ENCODE measurements at places on chromosomes 1 and 21.

DNA sequence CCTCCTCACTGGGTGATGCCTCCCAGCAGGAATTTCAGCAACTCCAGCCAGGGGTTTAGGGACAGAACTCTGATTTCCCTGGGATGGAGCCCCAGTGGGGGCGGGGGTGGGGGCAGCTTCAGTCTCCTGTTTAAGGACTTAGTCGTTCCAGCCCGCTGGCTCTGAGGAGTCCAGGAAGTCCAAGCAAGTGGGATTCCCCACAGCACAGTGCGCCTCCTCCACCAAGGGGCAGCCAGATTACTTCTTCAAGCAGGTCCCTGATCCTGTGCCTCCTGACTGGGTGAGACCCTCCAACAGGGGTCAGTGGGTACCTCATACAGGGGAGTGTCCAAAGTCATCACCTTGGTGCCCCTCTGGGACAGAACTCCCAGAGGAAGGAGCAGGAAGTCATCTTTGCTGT lies 1438.4 kb upstream of the B3GALT2 start:
- DNase-seq: no peak

DNA sequence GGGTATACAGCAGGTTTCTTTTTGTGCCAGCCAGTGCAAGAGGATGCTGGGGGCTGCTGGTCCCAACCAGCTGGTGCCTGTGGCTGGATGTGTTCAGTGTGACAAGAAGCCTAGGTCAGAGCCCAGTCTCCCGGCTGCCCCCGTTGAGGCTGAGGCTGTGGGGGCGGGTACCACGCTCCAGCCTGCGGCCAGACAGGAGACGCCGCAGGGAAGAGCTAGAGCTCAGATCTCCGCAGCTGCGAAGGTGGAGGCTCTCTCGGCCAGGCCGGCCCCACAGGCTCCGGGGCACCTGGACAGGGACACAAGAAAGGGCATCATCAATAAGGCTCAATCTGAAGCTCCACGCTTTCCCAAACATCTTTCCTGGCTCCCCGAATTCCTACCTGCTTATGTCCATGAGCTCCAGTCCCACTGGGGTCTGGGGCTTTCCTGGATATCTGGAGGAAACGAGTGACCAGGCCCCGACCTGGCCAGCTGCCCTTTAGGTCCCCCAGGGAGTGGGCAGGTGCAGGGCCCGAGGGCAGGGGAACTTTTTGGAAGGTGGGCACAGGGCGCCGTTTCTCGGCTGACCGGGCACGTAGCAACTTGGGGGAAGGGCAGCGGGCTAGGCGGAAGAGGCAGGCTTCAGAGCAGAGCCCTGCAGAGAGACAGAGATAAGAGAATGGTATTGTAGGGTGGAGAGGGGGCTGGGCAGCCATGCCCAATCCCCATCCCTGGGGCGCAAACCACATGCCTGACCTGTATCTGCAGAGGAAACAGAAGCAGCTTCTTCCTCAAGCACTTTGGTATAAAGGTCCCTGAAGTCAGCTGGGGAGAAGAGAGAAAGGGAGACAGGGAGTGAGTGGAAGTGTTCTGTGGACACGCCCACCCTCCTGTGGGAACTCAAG lies 7.4 kb downstream of the ENTREP3 start:
- DNase-seq: no peak

DNA sequence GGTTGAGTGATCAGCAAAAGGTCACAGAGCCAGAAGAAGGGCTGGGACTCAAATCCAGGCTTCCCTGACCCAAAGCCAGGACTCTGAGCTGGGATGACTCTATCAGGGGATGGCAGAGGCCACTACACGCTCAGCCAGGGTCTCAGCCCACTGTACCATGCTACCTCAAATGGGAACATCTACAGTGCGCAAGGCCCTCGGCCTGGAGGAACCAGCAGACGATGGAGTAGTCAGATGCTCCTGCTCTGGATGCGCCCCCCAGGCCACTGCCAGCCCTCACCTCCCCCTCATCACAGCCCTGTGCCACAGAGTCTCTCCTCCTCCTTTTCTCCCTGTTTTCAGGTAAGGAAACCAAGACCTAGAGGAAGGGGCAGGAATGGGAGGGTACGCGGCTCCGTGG lies 39.0 kb downstream of the GLIS1 start:
- no peak for DNase-seq

- no peak for DNase-seq
Measured at GRCh38 chr1:19351873-19352272, 39.7 kb downstream of the SLC66A1 start.

- no peak for DNase-seq
Measured at GRCh38 chr1:224170748-224171478, 12.1 kb upstream of the DEGS1 start.

GRCh38 chr1:179923029-179923428 lies 31.6 kb upstream of the CEP350 start:
- no peak for DNase-seq

- no peak for DNase-seq
Measured at GRCh38 chr1:63833363-63834119, 59.7 kb downstream of the ROR1 start.

DNA sequence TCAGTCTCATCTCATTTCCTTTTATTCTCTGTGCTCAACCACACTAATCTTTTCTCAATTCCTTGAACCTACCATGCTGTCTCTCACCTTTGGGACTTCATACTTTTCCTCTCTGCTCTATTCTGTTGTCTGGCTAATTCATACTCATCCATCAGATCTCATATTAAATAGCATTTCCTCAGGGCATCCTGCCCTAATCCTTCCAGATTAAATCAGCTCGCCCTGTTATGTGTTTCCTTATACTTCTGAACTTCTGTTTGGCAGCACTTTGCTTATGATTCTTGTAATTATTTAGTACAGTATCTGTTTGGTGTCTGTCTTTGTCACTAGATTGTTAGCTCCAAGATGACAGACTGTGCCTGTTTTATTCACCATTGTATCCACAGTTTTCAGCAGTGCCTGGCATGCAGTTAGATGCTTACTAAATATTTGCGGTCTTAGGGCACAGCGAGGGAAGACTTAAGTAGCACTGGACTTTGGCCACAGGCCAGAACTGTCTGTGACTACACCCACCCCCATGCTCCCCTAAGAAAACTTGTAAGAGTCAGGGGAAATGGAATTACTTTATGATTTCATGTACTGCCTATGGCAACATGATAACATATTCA lies 9.9 kb upstream of the CAP1 start:
- no peak for DNase-seq

DNA sequence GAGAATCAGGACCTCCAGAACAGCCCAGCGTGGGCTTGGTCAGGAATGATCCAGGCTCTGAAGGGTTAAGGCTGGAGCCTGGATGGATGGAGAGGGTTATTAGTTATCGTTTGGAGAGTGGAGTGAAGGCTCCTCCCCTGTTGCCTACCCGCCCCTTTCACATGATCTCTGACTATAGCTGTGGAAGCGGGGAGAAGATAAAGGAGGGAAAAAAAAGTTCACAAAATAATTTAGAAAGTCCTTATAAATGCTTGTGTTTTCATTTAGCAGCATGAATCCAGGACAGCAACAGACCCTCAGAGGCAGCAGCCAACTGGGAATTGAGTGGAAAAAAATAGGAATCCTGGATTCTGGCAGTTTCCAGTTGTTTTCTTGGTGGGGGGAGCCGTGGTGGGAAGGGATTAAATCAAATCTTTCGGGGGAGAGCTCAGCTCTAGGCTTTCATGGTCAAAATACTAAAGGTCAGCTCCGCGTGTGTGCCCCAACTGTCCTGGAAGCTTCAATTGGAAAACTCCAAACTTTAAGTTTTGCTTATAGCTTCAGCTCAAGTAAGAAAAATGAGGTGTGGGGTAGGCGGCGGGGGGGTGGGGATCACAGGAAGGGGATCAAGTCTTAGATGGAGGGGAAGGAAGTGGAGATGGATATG lies 595 bp upstream of the DDR2 start:
- DNase-seq: no peak

Measured in mesothelial cell of epicardium (in vitro differentiated cells).